Stimulated activated CD8-positive, alpha-beta memory T cell treated with anti-CD3 and anti-CD28 coated beads, Interleukin-12 subunit alpha, Interleukin-12 subunit beta, amount 100 ng/mL, for 4 hours (primary cell): ENCODE measurements at places on chromosomes 5 and 9.

DNA sequence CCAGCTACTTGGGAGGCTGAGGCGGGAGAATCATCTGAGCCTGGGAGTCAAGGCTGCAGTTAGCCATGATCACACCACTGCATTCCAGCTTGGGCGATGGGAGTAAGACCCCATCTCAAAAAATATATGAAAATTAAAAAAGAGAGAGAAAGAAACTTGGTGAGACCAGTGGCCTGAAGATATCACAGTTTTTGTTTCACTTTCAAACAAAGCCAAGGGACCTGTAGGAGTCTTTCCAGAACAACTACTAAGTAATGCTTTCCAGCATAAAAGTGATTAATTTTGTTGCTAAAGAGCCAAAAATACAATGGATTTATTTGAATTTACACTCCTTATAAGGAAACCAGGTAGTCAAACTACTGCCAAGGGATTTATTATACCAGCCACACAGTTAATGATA is 23.5 kb downstream of the GKAP1 start:
- no peak for DNase-seq

DNA sequence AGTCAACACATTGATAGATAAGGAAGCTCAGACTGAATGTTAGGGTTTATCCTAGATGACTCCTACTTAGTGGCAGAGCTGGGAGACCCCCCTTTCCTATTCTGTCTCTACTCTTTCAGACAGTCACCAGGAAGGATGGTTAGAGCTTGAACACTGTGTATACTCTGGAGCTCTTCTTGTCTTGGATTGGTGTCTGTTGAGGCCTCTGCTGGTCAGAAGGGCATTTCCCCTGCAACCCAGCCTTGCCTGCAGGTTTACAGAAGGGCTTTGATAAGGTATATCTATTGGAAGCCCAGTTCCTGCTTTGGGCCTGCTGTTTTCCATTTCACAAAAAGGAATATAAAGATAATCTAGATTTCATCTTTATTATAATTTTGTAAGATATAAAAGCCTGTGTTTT is 71.8 kb downstream of the KDM4C start:
- no peak for DNase-seq

DNA sequence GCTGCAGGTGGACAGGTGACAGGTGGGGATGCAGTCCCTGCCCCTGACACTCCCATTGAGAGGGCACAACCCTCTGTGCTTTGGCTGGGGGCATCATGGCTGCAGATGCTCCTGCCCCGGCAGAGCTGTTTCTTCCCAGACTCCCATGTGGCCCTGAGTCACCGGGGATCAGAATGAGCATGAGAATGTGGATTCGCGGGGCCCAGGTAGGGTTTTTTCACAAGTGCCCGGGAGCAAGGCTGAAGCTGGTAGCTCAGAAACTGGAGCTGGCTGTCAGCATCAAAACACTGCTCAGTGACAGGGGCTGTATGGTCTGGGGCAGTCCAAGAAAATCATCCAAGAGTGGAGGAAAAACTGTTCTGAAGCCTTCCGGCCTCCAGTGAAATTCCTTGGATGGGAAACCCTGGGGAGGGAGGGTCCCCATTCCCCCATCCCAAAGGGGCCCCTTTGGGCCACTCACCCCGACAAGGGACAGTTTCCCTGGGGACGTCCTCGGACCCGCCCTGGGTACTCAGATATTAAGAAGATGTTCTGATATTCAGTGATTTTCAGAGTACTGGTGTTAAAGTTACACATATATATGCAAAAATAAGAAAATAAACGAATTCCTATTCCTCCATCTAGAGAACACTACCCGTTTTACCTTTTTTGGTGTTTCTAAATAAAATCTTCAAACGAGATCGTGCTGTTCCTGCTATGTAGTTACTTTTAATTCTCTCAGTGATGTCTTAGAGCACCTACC is 120.1 kb upstream of the LPCAT1 start:
- no peak for DNase-seq

GRCh38 chr5:78899922-78900362 is 85.2 kb downstream of the ARSB start:
- DNase-seq = no peak

- no peak for DNase-seq
Measured at GRCh38 chr5:157233515-157233914, 32.4 kb upstream of the CYFIP2 start.

DNA sequence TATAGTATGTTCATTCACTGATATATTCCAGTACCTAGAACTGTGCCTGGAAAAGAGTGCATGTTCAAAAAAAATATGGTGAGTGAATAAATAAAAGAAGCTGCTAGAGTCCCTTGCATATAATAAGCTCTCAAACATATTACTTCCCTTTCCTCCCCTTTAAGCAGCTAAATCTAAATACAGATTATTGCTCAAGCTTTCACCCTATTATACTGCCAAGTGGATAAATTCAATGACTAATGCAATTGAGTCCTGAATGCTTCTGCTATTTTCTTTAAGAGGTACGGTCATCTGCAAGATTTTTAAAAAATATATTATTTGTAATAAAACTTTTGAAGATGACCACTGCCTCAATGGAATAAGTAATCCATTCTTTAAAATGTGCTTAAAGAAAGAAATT is 248.4 kb downstream of the PLK2 start:
- DNase-seq = no peak

DNA sequence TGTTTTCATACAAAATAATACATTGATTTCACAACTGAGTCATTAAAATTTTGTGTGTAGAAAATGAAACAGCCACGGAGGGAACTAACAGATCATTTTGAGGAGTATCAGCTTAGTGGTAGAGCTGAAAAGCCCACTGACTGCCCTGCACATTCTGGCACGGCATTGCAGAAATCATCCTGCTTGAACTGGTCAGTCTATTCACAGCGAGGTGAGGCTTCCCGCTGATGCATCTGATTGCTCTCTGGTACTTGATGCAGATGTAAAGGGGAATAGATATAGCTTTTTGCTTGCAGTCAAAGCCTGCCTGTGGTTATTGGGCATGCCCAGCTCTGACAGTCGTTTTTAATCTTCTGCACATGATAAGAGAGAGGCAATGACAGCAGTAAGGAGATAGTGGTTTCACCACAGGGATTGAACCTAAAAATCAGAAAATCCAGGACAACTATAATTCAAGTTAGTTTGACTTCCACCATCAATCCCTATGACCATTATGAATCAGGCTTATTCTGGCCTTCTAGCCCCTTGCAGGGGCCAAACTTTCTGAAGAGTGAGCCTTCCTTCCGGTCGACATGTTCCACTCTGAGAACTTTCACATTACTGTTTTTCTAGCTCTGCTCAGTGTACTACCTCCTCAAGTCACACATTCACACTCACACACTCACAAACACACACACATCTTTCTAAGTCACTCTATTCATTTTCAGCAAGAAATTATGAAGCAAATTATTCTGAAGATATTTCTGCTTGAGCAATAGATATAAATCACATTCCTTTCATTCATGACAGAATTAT is 782.8 kb upstream of the NUDT12 start:
- no peak for DNase-seq

GRCh38 chr5:132251220-132251725 is 6.2 kb upstream of the PDLIM4 start:
- DNase-seq = no peak

- DNase-seq = no peak
Measured at GRCh38 chr5:87888139-87888538, 380.5 kb downstream of the TMEM161B start.

GRCh38 chr9:112789891-112790774 is 39.6 kb downstream of the SNX30 start:
- no peak for DNase-seq

GRCh38 chr5:156094001-156094400 is 233.0 kb upstream of the SGCD start:
- DNase-seq = no peak

- DNase-seq = no peak
Measured at GRCh38 chr5:146291421-146292074, 47.1 kb upstream of the POU4F3 start.

DNA sequence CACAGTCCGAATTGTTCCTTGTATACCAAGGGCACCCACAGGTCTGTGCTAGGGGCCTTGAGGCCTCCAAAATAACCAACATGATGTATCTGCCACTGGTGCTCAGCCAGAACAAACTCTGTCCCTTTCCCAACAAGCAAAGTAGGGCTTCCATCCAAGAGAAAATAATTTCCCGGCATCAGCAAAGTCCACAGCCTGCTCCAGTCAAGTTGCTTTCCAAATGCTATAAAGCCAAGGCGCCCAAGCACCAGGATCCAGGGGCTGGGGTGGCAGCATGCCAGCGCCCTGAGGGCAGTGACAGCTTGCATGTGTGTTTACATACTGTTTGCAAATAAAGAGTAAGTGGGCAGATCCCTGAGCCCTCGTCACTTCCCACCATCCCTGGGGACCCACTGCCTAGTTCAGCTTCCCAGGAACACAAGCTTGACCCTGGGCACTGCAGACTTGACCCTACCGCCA is 155.9 kb downstream of the ERCC6L2 start:
- no peak for DNase-seq

GRCh38 chr9:100084734-100085133 is 14.1 kb downstream of the ERP44 start:
- no peak for DNase-seq

- DNase-seq = no peak
Measured at GRCh38 chr9:105673850-105674387, 11.7 kb downstream of the TAL2 start.

- DNase-seq = no peak
Measured at GRCh38 chr5:52846182-52846842, 58.6 kb downstream of the ITGA1 start.

- DNase-seq = no peak
Measured at GRCh38 chr9:137498720-137499150, 39.6 kb upstream of the NSMF start.

GRCh38 chr5:55557123-55557522 is 22.4 kb upstream of the PLPP1 start:
- DNase-seq = no peak

- no peak for DNase-seq
Measured at GRCh38 chr9:114844766-114845165, 38.9 kb upstream of the TNFSF15 start.

DNA sequence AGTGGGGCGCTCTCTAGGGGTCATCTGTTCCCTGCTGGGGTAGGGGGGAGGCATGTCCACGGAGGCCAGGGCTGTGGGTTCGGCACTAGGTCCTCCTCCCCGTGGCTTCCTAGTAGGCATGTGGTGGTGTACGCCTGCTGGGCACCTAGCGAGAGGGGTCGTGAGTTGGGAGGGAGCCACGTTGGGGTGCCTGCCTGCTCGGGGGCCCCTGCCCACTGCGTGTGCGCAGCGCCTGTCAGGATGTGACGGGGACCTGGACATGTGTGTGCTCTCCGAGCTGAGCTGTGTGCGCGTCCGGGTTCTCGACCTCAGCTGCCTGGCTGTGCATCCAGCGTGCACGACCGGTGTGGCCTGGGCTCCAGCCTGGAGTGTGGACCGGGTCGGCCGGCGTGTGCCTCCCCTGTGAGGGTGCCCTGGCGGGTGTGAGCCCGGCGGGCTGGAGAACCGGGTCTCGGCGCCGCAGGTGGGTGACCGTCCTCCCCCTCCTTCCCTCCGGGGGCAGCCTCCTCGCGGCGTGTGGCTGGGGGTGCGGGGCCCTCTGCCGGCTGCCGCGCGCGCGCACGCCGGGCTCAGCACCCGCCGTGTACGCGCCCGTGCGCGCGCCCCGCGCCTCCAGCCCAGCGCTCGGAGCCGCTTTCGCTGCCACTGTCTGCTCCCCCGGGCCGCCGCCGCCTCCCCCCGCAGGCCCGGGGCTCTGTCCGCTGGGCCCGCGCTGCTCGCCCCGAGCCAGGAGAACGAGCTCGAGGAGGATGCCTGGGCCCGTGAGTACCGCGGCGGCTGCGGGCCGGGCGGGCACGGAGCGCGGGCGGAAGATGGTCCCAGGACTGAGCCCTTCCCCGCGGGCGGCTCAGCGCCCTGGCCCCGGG is at the start of gene PRR7:
Gene PRR7 (plus strand): TSS at position 615 of the 866 bp plus-strand sequence. CDS start 8,254 bp downstream, outside the sequence.
- DNase-seq = peak; percentile 66

GRCh38 chr5:105146867-105147266 is 1584.3 kb upstream of the NUDT12 start:
- DNase-seq = no peak

DNA sequence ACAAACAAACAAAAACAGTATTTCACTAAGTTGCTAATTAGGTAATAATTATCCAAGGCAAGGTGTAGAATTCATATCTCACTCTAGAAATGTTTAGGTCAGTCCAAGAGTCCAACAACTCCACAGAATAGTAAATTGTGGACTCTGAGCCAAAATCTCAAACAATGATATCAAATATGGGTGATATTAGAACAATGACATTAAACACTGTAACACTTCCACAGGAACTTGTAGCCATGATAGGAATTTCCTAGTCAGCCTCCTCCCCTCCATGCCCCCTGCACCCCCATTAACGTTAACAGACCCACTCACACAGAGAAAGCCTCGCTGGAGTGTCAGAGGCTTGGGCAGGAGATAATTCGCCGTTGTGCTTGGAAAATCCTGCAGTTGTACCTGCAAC is 305.0 kb upstream of the PIK3R1 start:
- DNase-seq = no peak

DNA sequence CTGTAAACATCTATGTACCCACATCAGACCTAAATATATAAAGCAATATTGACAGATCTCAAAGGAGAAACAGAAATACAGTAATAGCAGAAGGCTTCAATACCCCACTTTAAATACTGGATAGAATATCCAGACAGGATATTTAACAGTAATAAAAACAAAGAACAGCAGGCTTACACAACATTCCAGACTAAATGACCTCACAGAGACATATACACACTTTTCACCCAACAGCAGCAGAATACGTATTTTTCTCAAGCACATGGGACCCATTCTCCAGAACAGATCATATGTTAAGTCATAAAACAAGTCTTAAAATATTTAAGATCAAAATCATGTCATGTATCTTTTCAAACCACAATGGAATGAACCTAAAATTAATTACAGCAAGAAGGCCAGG is 76.8 kb downstream of the CAMSAP1 start:
- no peak for DNase-seq

DNA sequence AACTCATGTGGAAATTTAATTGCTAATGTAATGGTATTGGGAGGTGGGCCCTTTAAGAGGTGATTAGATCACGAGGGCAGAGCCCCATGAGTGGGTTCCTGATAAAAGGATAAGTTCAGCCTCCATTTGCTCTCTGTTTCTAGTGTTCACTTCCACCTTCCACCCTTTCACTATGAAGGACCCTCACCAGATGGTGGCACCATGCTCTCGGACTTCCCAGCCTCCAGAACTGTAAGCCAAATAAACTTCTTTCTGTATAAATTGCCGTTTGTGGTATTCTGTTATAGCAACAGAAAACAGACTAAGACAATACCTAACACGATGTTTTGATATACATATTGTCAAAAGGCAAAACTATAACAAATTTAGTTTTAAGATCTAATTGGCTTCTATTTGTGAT is 166.2 kb downstream of the DEPDC1B start:
- DNase-seq = no peak

GRCh38 chr9:137739371-137740309 is 120.8 kb downstream of the EHMT1 start:
- DNase-seq = no peak

- DNase-seq = no peak
Measured at GRCh38 chr5:98872674-98873073, 56.1 kb downstream of the CHD1 start.

DNA sequence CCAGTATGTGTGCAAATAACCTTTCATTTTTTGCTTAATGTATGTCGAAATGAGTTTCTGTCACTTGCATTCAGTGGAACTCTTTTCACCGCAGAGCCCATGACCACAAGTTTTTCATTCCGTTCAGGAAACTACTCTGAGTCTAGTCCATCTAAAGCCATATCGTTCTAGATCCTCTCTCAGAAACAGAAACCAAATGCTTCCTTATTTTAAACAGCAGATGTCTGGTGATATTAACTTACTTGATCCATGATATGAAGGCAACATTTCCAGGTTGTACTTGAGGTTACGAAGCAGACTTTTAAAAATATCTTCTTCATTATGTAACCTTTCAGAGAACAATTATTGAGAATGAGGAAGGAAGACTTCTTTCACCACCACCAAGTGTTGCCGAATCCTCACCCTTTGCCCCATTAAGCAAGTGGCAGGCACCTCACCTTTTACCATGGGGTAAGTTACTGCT is 72.4 kb upstream of the GNAQ start:
- no peak for DNase-seq
